ENCODE measurements at places on chromosomes 5 and 9. TPM values are rescaled to one million over a fixed set of nuclear protein-coding genes. Genes with fewer than 3 reads are reported as not detected.
A peak's percentile ranks its signal among the peaks of the same experiment; 100 is the strongest.

TMEM232 gene
- total RNA-seq: 2.5 TPM

CATSPER3 gene
- total RNA-seq: 0.63 TPM

SPAG8 gene
- total RNA-seq: 0.71 TPM

ARL10 gene
- 13.3 TPM for total RNA-seq

PNPLA7 gene
- 7.6 TPM for total RNA-seq

ZFP37 gene
- 4.5 TPM for total RNA-seq

PRDM9 gene
- total RNA-seq: not detected

CARD9 gene
- total RNA-seq: 5.3 TPM

TBC1D9B gene
- 90.0 TPM for total RNA-seq

CDC37L1 gene
- total RNA-seq: 19.5 TPM

GNA14 gene
- total RNA-seq: 7.2 TPM

PLPP7 gene
- total RNA-seq: 6.6 TPM

GOLM1 gene
- total RNA-seq: 14.4 TPM

NACC2 gene
- total RNA-seq: 51.3 TPM

DNA sequence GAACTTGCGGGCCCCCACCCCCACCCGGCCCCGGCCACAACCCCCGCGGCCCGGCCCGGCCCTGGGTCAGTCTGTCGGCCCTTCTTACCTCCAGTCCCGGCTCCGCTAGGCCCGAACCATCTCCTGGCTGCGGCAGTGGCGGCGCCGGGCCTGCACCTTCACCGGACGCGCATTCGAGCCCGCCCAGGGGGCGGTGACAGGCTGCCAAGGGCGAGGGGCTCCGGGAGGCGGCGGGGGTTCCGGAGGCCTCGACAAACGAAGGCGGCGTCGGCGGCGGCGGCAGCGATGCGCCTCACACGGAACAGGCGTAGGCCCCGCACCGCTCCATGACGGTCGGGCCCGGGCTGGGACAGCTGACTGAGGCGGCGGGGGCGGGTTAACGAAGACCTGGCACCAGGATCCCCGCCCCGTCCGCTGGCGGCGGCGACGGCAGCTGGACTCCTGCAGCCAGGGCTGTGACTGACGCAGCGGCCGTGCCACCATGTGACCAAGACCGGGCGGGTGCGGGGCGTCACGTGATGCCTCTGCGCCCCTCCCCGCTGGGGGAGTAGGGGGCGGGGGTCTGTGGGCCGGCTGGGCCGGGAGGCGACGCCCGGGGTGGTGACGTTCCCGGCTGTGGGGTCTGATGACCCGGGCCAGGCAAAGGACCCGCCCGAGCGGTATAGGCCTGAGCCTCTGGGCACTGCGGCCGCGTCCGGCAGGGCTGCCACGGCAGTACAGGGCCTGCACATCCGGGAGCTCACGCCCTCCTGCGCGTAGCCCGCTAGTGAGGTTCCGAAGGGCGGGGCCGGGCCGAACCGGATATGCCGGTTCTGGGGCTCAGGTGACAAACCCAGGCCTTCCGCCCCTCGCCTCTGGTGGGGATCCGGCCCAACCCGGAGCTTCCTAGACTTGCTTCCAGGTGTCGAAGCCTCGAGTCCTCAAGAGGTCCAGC lies at the start of gene AFF4:
AFF4 (minus strand) TSS at position 464 of the 934 bp plus-strand sequence. CDS start 26,445 bp downstream, outside the sequence.
- peaks cover 7% of the 10 kb centered on the region for H3K4me1 ChIP-seq
- no peaks in the 10 kb centered on the region for H3K27me3 ChIP-seq
- H3K4me3 ChIP-seq: peak within 1 kb of the TSS; percentile 94

GRCh38 chr9:136544964-136545691 lies 720 bp downstream of the NOTCH1 start:
- no peaks in the 10 kb centered on the region for H3K27me3 ChIP-seq
- no peak overlapping the region for H3K27ac ChIP-seq
- peak overlapping the region; percentile 84 for H3K4me3 ChIP-seq
- no peak for DNase-seq
- no peaks in the 10 kb centered on the region for H3K36me3 ChIP-seq

GRCh38 chr9:133945977-133946753 lies 46.0 kb downstream of the VAV2 start:
- H3K36me3 ChIP-seq: no peaks in the 10 kb centered on the region
- no peaks in the 10 kb centered on the region for H3K4me1 ChIP-seq
- no peaks in the 10 kb centered on the region for H3K27me3 ChIP-seq
- H3K27ac ChIP-seq: no peak overlapping the region
- no peak overlapping the region for H3K4me3 ChIP-seq
- DNase-seq: peak; percentile 35

DNA sequence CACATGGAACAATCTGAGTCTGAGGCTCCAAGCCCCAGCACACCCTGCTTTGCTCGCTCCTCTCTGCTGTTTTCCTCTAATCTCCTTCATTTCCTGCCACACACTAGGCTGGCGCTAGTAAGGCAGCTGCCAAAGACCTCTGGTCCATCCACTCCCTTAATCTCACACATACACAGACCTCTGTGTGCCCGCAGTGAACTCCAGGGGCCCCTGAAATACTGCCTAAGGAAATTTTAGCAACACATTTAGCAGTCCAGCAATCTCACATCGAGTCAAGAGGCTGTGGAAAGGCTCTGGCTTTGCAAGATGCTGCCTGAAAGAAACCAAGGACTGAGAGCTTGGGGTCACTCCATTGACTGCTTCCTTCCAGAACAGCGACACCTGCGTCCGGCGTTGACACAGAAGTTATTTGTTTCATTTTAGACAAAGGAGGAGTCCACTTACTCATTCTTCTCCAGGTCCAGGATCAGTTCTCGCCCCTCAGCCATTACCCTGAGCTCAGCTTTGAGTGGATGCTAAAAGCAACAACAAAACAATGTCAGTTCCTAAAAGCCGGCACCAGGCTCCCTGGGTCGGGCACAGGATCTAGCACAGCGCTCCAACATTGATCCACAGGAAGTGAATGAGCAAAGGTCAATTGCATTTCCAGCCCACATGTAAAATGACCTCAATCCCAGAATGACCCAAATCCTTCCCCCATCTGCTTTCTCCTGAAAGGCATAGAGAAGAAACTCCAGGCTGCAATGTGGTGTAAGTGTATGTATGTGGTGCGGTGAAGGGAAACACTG lies 11.5 kb downstream of the ADAM19 start:
- peak overlapping the region; percentile 73 for H3K27ac ChIP-seq
- H3K36me3 ChIP-seq: no peaks in the 10 kb centered on the region

DNA sequence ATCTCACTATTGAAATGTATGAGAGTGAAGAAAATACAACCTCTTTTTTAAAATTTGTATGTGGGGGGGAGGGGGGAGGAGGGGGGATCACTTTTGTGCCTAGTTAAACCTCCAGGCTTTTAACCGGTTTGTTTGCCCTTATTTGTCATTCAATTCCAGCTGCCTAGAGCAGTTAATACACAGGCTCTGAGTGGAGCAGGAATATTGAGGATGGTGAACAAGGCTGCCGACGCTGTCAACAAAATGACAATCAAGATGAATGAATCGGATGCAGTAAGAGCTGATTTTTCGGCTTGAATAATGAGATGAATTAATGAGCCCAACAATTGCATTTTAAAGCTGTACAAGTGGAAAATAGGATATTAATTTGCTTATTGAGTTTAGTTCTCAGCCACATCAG lies 28.7 kb upstream of the SNX24 start:
- H3K4me1 ChIP-seq: no peaks in the 10 kb centered on the region
- no peak for DNase-seq
- H3K27me3 ChIP-seq: no peaks in the 10 kb centered on the region

GRCh38 chr9:131720330-131720729 lies 19.5 kb downstream of the RAPGEF1 start:
- no peaks in the 10 kb centered on the region for H3K4me1 ChIP-seq
- no peak overlapping the region for H3K27ac ChIP-seq
- H3K27me3 ChIP-seq: no peaks in the 10 kb centered on the region
- H3K36me3 ChIP-seq: no peaks in the 10 kb centered on the region
- no peak overlapping the region for H3K4me3 ChIP-seq

DNA sequence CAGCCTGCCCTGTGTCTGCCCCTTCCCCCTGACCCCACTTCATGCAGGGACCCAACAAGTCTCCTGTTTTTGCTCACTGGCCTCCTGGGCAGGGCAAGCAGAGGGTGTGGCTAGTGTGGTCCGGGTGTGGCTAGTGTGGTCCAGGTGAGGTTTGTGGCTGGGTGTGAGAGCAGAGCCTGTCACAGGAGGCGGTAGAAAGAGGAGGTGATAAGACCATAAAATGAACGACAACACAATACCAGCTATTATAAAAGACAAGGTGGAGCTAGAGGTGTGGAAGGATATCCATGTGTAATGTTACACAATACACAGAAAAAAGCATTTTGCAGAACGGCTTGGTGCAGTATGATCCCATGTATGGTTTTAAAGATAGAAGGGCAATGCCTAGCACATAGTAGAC lies 23.3 kb downstream of the SPRY4 start:
- H3K27ac ChIP-seq: no peak overlapping the region
- DNase-seq: no peak
- no peak overlapping the region for H3K4me3 ChIP-seq
- no peaks in the 10 kb centered on the region for H3K27me3 ChIP-seq
- peaks cover 6% of the 10 kb centered on the region for H3K4me1 ChIP-seq
- H3K36me3 ChIP-seq: no peaks in the 10 kb centered on the region

DNA sequence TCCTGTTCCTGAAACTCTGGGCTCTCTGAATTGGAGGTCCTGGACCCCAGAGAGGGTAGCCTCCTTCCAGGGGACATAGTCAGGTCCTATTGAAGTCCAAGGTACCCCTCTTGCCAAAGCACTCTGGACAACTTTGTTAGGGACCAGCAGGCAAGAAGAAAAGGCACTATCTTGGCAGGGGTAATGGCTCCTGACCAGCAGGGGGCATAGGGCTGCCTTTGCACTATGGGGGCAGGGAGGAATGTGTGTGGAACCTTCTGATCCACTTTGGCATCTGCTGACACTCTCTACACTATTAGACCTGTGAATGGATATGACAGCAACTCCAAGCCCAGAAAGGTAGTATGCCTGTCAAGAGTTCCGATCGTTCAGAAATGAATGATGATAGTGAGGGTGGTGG lies 179.0 kb upstream of the CD180 start:
- no peaks in the 10 kb centered on the region for H3K36me3 ChIP-seq
- H3K4me1 ChIP-seq: no peaks in the 10 kb centered on the region
- no peak overlapping the region for H3K27ac ChIP-seq
- no peak overlapping the region for H3K4me3 ChIP-seq
- no peaks in the 10 kb centered on the region for H3K27me3 ChIP-seq

GRCh38 chr5:13567819-13568218 lies 376.7 kb downstream of the DNAH5 start:
- H3K36me3 ChIP-seq: no peaks in the 10 kb centered on the region
- H3K4me3 ChIP-seq: no peak overlapping the region
- H3K27ac ChIP-seq: no peak overlapping the region

DNA sequence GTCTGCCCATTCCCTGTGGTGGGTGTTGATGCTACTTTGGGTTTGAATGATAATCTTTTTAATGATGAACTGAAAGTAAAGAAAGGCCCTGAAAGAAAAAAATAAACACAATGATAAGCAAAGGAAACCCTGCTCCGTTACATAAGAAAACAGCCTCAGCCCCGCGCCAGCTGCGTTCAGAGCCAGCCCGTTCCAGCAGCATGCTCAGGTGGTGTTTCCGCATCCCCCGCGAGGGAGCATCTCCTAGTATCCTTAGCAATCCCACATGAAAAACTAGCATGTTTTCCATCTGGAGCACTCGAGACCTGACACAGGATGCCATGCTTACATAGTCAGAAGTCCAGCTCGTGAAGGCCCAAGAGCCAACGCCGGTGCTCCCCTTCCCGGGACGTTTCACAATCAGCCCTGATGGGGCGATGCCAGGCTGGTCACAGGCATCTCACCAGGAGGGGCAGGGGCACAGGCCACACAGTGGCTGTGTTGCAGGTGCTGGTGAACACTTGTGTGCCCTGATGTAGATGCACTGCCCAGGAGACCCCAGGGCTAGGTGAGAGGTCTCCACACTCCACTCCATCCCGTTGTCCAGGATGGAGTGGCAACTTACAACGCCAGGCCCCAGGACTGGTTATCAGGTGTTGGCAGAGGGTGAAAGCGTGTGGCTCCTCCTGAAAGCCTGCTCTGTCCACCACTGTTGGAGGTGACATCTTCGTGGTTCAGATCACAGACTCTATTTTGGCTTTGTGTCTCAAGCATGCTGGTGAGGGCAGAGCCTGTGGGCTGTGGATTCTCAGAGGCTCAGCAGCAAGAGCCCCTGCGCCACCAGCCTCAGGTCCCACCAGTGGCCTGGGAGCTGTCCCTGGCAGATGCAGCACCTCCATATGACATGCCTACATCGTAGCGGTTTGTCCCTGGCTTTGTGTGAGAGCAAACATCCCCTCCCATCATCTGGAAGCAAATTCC lies 246.8 kb upstream of the IRX1 start:
- H3K27ac ChIP-seq: no peak overlapping the region
- DNase-seq: peak; percentile 57
- H3K27me3 ChIP-seq: no peaks in the 10 kb centered on the region
- H3K4me3 ChIP-seq: no peak overlapping the region
- H3K4me1 ChIP-seq: no peaks in the 10 kb centered on the region

DNA sequence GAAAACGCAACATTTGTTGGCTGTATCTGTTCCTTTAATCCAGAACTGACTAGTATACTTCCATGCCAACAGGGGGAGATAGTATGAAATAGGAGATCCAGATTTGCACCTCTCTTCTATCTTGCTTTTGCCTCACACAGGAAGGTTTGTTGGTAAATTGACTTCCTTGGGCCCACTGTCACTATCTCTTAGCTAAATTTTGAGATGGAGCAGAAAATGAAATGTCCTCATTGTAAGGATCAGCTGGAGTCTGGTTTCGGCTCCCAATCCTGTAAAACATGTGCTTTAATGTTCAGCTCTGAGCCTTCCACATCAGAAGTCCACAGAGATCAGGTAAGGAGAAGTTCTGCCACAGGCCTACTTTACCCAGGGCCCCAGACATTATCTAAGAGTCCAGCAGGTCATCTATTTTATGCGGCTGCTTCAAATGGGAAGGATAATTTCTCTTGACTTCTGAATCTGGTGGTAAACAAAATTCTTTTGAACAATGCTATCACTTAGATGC lies 176.8 kb downstream of the FER start:
- no peak overlapping the region for H3K27ac ChIP-seq
- DNase-seq: no peak
- no peaks in the 10 kb centered on the region for H3K4me1 ChIP-seq
- H3K27me3 ChIP-seq: no peaks in the 10 kb centered on the region
- no peak overlapping the region for H3K4me3 ChIP-seq
- no peaks in the 10 kb centered on the region for H3K36me3 ChIP-seq

GRCh38 chr5:139460455-139460854 lies 2.1 kb downstream of the ECSCR start:
- H3K4me1 ChIP-seq: no peaks in the 10 kb centered on the region
- H3K36me3 ChIP-seq: no peaks in the 10 kb centered on the region
- H3K27me3 ChIP-seq: no peaks in the 10 kb centered on the region
- H3K27ac ChIP-seq: no peak overlapping the region
- no peak overlapping the region for H3K4me3 ChIP-seq

DNA sequence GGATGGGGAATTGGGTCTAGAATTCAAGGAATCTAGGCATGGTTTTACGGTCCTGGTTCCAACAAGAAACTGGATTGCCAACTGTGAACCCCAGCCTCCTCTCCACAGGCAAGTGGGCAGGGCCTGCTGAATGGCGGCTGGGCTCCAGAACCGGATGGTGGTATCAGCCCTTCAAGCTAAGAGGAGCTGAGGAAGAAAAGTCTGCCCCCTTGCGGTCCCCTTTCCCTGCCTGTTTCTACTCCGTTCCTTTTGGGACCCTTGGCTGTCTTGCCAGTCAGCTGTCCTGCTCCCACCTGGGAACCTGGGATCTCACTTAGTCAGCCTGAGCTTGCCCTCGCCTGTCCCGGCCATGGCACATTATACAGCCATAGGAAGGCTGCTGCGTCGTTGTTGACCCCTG lies 234.4 kb upstream of the DAPK1 start:
- H3K36me3 ChIP-seq: no peaks in the 10 kb centered on the region
- no peak overlapping the region for H3K4me3 ChIP-seq
- H3K27ac ChIP-seq: no peak overlapping the region
- H3K4me1 ChIP-seq: no peaks in the 10 kb centered on the region
- DNase-seq: no peak

GRCh38 chr9:16203729-16204573 lies 651.1 kb downstream of the CCDC171 start:
- H3K4me1 ChIP-seq: no peaks in the 10 kb centered on the region
- DNase-seq: no peak
- H3K4me3 ChIP-seq: no peak overlapping the region
- H3K27ac ChIP-seq: no peak overlapping the region
- no peaks in the 10 kb centered on the region for H3K36me3 ChIP-seq
- no peaks in the 10 kb centered on the region for H3K27me3 ChIP-seq

Measured in aorta (tissue), 5 donors.